ENCODE measurements at places on chromosomes 5 and 9.

GRCh38 chr5:64836190-64836755 is 67.5 kb downstream of the CWC27 start:
- no peak for DNase-seq

GRCh38 chr5:153321478-153321877 is 169.0 kb upstream of the GRIA1 start:
- H3K27me3 ChIP-seq = no peaks in the 10 kb centered on the region
- no peaks in the 10 kb centered on the region for H3K36me3 ChIP-seq
- H3K4me1 ChIP-seq = no peaks in the 10 kb centered on the region
- H3K4me3 ChIP-seq = no peak overlapping the region
- DNase-seq = no peak
- no peak overlapping the region for H3K27ac ChIP-seq

- H3K4me3 ChIP-seq = no peak overlapping the region
- H3K36me3 ChIP-seq = no peaks in the 10 kb centered on the region
- H3K27ac ChIP-seq = peak overlapping the region; percentile 81
- no peak for DNase-seq
- peaks cover 16% of the 10 kb centered on the region for H3K4me1 ChIP-seq
These were observed 8.8 kb upstream of the TENT4A start for GRCh38 chr5:6704361-6704851.

- H3K36me3 ChIP-seq = peaks cover 9% of the 10 kb centered on the region
- H3K27me3 ChIP-seq = no peaks in the 10 kb centered on the region
- H3K4me1 ChIP-seq = no peaks in the 10 kb centered on the region
These were observed 121.3 kb downstream of the RASGRF2 start for GRCh38 chr5:81081461-81081835.

- peaks cover 33% of the 10 kb centered on the region for H3K27me3 ChIP-seq
- no peak overlapping the region for H3K27ac ChIP-seq
- peaks cover 4% of the 10 kb centered on the region for H3K36me3 ChIP-seq
- H3K4me1 ChIP-seq = no peaks in the 10 kb centered on the region
These were observed 315.0 kb upstream of the TLE4 start for GRCh38 chr9:79256691-79257213.

- H3K4me3 ChIP-seq = no peak overlapping the region
- DNase-seq = no peak
- H3K27me3 ChIP-seq = peaks cover 2% of the 10 kb centered on the region
- no peaks in the 10 kb centered on the region for H3K36me3 ChIP-seq
- no peaks in the 10 kb centered on the region for H3K4me1 ChIP-seq
These were observed 416.5 kb upstream of the TLE4 start for GRCh38 chr9:79155308-79155707.

DNA sequence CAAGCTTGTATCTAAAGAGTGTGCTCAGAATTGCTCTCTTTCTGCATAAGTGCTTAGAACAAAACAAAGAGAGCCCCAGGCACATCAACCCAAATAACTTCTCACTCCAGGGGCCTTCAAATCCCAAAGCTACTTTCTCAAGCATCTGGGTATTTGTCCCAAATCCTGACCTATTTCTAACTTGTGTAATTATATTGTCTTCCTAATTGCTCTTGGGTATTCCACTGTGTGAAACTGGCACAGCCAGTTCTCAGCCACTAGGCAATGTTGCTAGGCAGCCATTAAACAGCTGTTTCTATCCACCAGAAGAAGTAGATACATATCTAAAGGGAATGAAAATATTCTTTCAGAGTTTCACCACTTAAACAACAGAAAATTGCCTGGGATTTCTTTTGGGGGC is 198.8 kb downstream of the PRELID2 start:
- no peaks in the 10 kb centered on the region for H3K36me3 ChIP-seq
- DNase-seq = no peak
- peak overlapping the region; percentile 47 for H3K27ac ChIP-seq
- H3K4me3 ChIP-seq = no peak overlapping the region

DNA sequence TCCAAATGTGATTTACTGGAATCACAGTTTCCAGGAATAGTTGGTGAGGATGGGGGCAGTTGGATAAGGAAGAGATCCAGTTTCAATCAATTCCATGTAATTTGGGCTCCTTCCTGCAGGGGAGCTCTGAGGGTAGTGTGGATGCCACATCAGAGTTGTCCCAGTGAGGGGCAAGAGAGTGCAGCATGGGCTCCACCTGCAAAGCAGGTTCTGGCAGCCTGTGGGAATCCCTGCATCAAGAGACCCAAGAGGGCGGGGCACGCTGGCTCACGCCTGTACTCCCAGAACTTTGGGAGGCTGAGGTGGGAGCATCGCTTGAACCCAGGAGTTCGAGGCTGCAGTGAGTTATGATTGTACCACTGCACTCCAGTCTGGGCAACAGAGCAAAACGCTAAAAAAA is 188.5 kb downstream of the CACNA1B start:
- no peak overlapping the region for H3K4me3 ChIP-seq
- no peaks in the 10 kb centered on the region for H3K36me3 ChIP-seq
- no peaks in the 10 kb centered on the region for H3K4me1 ChIP-seq
- DNase-seq = no peak
- peaks cover 6% of the 10 kb centered on the region for H3K27me3 ChIP-seq

DNA sequence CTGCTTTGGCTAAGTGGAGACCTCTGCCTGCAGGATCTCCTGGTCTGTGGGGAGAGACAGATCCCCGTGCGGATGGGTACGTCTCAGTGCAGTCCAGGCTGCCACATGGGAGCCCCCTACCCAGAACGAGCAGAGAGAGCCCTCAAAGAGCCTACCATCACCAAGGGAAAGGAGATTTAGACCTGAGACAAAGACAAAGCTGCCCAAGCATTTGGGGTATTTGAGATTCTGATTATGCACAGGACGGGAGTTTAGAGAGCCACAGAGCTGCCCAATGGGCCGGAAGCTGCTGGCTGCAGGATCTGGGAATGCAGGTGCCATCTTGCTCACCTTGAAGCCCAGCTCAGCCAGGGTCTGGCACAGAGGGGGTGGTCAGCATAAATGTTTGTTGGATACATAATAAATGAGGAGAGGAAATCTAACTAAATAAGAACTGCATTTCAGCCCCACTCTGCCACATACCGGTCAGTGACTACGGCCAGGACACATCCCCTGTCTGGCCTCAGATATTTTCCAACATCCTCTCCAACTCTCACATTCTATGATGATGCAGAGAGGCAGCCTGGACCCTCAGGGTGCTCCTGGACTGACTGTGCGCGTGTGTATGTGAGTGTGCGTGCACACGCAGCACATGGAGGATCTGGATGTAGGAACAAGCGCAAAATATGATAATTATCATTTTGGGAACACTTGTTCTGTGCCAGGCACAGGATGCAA is 157.8 kb downstream of the FGF18 start:
- peaks cover 6% of the 10 kb centered on the region for H3K4me1 ChIP-seq
- DNase-seq = no peak
- peaks cover 20% of the 10 kb centered on the region for H3K27me3 ChIP-seq

DNA sequence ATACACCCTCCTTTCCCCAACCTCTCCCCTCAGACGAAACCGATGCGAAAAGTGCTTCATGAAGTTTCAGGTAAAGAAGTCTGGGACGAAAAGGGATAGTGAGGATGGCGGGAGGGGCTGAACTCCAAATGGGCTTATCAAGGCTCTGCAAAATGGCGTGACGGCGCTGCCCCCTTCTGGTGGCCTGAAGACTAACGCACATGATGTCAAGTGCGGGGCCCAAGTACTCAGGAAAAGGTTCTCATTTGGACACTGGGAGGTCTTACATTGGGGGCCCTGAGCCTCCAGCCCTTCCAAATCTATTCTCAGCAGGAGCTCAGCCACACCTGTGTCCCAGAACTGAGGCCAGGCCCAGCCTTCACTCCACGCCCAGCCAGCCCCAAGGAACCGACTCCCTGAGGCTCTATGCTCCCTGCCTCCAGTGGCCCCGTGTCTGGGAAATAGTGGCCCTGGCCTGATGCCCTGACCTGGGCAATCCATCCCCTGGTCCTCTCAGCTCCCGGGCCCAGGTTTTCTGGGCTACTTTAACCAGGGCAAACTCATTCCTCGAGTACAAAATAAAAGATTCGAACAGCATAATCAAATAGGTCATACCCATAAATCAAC is 119.9 kb downstream of the KCNIP1 start:
- no peaks in the 10 kb centered on the region for H3K4me1 ChIP-seq
- peaks cover 54% of the 10 kb centered on the region for H3K27me3 ChIP-seq
- DNase-seq = peak; percentile 66
- H3K27ac ChIP-seq = no peak overlapping the region
- no peaks in the 10 kb centered on the region for H3K36me3 ChIP-seq

- peaks cover 6% of the 10 kb centered on the region for H3K4me1 ChIP-seq
- DNase-seq = no peak
- peaks cover 2% of the 10 kb centered on the region for H3K27me3 ChIP-seq
- H3K27ac ChIP-seq = no peak overlapping the region
- no peaks in the 10 kb centered on the region for H3K36me3 ChIP-seq
These were observed 67.8 kb upstream of the TBC1D2 start for GRCh38 chr9:98323051-98323830.

DNA sequence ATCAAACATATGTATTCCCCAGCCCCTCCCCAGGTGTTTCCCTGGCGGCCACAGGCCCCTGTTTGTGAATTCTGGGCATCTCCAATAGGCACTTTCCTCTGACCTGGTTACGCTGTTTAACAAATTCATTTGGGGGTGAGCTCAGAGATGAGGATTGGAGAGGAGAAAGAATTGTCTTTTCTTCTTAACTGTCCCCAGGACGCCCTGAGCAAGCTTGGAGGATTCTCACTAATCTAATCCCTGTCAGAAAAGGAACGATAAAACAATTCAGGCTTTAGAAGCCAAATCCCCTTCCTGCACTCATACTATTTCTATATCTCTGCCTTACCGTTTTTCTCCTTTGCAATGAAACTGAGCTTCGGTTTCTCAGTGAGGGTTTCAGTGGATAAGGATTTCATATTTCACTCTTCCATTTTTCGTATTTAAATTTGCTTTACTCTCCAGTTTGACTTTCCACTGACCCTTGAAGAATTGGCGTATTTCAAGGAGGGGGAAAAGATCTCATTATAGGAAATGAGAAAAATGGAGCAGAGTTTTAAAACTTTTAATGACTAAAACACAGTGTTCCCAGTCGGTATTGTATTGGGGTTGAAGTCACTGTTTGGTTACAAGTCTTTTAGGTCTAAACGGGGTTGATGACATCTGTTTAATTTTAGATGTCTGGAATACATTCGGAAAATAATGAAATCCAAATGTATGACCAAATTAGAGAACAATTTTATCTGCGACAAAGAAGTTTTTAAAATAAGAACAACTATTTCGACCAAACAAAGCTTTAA is 180.1 kb downstream of the MACROH2A1 start:
- no peak for DNase-seq
- H3K4me1 ChIP-seq = peaks cover 7% of the 10 kb centered on the region
- no peak overlapping the region for H3K4me3 ChIP-seq

DNA sequence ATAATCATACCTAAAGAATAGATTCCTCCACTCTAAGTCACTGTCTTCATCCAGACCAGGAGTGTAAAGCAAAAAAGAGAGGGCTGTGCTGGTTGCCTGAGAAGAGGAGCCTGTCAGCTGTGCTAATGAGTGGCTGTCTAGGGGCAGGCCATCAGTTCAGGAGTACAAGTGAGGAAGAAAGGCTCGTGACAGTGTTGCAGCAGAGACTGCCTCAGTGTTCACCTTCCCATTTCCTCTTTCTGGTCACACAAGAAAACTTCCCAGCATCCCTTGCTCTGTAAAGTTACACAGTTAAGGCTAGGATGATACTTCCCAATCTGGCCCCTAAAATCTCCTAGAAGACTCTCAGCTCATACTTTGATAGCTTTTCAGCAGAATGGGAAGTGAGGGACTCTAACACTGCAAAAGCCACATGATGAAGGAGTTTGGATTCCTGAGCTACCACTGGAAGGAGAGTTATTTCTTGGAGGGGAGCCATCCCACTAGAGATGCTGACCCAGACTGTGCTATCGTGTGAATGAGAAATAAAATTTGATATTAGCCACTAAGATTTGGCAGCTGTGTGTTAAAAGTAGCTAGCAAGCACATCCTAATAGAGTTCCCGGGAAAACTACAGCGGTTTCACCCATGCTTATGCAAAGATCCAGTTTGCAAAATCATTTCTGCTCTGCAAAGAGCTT is 67.1 kb downstream of the ADAMTS12 start:
- no peaks in the 10 kb centered on the region for H3K4me1 ChIP-seq
- H3K27me3 ChIP-seq = no peaks in the 10 kb centered on the region
- no peak overlapping the region for H3K4me3 ChIP-seq
- no peaks in the 10 kb centered on the region for H3K36me3 ChIP-seq

GRCh38 chr9:114743446-114743845 is 61.5 kb upstream of the TEX48 start:
- no peaks in the 10 kb centered on the region for H3K27me3 ChIP-seq
- H3K4me1 ChIP-seq = peaks cover 9% of the 10 kb centered on the region
- H3K27ac ChIP-seq = no peak overlapping the region
- H3K36me3 ChIP-seq = no peaks in the 10 kb centered on the region

DNA sequence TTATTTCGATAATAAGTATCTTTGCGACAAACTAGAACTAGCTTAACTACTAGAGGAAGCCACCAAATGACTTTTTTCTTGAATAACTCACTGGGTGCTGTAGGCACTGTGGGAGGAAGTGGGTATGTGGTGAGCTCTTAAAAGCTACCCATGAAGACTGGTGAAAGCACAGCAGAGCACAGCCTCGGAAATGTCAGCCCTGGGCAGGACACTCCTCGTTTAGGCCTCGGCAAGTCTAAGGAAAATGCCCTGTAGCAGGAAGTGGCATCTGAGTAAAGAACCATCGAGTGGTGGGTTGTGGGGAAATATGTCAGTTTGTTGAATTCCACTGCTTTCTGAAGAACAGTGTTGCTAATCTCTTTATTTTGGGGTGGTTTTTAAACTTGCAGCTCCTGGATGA is 44.0 kb upstream of the NCS1 start:
- H3K4me1 ChIP-seq = peaks cover 44% of the 10 kb centered on the region
- H3K27me3 ChIP-seq = no peaks in the 10 kb centered on the region
- H3K4me3 ChIP-seq = no peak overlapping the region
- DNase-seq = no peak
- H3K27ac ChIP-seq = peak overlapping the region; percentile 92
- peaks cover 37% of the 10 kb centered on the region for H3K36me3 ChIP-seq

GRCh38 chr5:20230010-20230409 is 242.0 kb upstream of the CDH18 start:
- no peak overlapping the region for H3K4me3 ChIP-seq
- peaks cover 10% of the 10 kb centered on the region for H3K4me1 ChIP-seq
- H3K27ac ChIP-seq = no peak overlapping the region
- H3K36me3 ChIP-seq = peaks cover 1% of the 10 kb centered on the region
- H3K27me3 ChIP-seq = no peaks in the 10 kb centered on the region

DNA sequence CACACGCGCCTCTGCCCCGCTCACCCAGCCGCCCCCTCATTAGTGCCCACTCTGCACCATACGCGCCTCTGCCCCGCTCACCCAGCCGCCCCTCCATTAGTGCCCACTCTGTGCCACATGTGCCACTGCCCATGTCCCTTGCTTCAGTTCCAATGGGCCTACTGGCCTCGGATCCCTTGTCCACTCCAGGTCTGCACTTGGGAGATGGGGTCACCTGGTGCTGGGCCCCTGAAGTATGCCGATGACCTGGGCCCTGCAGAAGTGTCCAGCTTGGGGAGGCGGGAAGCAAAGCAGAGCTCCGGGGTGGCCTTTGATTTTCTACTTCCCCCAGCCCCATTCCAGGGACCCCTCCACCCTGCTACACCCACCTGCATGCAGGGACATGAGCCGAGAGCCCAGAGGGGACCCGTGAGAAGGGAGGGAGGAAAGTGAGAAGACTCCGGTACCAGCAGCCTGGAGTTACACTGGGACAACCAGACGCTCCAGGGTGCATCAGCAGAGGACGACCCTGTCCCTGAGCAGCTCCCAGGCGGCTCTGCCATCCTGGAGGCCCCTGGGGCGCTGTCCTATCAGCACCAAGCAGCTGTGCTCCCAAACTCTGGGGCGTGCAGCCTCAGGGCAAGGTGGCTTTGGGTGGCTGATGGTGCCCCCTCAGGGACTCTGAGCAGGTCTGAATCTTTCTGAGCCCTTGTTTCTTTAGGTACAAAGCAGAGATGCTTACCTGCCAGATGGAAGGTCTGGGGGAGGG is 140.8 kb downstream of the RXRA start:
- no peaks in the 10 kb centered on the region for H3K27me3 ChIP-seq
- H3K36me3 ChIP-seq = no peaks in the 10 kb centered on the region
- no peak for DNase-seq
- peaks cover 3% of the 10 kb centered on the region for H3K4me1 ChIP-seq
